ENCODE measurements at places on chromosomes 11 and 22.

GRCh38 chr22:27296091-27296675, 505.4 kb downstream of the MN1 start:
- DNase-seq, result no peak

GRCh38 chr22:19713650-19714311, 522 bp upstream of the SEPTIN5 start:
- DNase-seq, result no peak

DNA sequence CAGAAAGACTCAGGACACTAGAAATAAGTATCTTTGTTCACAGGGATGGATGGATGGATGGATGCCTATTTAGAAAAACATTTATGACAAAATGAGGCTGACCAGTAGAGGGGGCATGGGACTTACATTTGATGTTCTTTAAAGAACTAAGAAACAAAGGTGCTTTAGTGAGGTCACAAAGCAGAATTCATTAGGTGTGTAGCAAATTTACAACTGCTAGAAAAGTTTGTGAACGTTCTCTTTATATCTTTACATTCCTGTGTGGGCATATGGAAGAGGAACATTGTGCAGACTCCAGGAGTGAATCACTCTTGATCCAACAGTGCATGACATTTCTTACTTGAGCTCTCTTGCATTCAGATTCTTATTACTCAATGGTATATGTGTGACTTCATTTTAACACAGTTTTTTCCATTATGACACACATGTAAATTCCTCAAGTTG, 15.8 kb upstream of the SIK2 start:
- peak; percentile 68 for DNase-seq

- DNase-seq, result no peak
These were observed 38.6 kb downstream of the TRMU start for GRCh38 chr22:46373921-46374662.

- no peak for DNase-seq
These were observed 129.2 kb downstream of the CACNA1I start for GRCh38 chr22:39699631-39700360.

DNA sequence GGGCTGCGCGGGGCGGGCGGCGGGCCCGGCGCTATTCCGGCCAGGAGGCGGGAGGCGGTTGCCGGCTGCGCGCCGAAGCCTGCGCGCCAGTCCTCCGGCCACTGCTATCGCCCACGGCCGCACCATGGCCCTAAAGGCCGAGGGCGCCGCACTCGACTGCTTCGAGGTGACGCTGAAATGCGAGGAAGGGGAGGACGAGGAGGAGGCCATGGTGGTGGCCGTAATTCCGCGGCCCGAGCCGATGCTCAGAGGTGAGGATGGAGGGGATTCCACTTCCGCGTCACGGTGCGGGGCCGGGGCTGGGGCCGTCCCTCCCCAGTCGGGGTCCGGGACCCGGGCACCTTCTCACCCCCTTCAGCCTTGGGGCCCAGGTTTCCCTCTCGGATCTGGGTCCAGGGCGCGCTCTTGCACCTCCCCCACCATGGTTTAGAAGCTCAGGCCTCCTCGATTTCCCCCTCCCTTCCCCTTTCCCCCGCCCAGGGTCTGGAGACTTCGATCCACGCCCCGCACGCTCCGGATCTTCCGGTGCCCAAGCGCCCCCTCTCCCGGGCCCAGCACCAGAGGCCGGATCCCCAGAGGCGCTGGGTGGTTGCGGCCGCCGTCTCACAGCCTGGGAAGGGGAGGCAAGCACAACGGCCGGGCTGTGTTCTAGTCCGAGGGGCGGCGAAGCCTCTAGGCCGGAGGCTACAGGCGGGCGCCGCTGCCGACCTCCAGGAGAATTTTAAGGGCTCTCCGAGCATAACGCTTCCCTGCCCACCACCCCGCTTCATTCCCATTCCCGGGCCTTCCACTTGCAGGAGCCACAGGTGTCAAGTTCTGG, 517 bp downstream of the SPINDOC start:
- peak; percentile 47 for DNase-seq

- DNase-seq, result peak; percentile 71
These were observed 9.0 kb upstream of the AGBL2 start for GRCh38 chr11:47724041-47724729.

DNA sequence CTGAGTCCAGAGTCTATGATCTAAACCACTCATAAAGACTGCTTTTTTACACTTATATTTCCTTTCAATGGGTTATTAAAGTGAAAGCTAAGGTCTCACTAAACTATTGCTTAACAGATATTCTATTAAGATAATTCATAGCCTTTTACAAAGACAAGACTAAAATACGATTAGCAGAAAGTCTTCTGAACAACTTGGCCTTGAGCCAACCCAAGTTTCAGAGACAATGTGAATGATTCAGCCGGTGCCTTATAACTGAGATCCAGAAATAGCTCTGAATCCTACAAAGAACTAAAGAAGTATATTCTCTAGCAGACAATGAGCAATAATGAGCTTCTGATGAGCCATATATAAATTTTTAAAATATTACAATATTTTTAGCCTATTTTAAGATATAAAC, 41.5 kb upstream of the CARD18 start:
- DNase-seq, result peak; percentile 87

DNA sequence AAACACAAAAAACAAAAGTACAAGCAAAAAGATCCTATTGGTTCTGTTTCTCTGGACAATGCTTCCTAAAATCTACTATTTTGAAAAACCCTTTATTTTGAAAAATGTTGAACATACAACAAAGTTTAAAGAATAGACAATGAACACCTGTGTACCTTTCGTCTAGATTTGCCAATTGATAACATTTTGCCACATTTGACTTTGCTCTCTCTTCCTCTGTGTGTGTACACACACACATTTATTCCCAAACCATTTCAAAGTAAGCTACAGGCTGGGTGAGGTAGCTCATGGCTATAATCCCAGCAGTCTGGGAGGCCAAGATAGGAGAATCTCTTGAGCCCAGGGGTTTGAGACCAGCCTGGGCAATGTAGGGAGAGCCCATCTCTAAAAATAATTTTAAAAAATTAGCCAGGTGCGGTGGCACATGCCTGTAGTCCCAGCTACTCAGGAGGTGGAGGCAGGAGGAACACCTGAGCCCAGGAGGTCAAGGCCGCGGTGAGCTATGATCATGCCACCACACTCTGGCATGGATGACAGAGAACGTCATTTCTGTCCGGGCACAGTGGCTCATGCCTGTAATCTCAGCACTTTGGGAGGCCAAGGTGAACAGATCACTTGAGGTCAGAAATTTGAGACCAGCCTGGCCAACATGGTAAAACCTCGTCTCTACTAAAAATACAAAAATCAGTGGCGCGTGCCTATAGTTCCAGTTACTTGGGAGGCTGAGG, 5.3 kb upstream of the PSMC3 start:
- DNase-seq, result no peak

DNA sequence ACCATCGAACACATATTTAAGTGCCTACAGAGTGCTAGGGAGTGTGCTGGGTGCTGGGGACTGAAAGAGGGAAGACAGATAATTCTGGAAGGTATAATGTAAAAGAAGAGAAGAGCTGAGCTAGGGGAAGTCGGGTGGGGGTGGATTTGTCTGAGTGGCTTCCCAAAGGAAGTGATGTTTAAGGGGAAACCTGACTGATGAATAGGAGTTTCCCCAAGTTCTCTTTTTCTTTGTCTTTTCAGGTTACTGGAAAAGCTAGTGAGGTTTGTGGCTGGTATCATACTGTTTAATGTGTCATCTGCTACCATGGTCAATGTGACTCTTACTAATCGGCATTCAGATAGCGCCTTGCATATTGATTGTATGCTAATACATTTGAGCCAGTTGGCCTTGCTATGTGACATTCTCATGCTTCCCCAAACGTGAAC, 151.6 kb upstream of the MTMR2 start:
- peak; percentile 85 for DNase-seq

DNA sequence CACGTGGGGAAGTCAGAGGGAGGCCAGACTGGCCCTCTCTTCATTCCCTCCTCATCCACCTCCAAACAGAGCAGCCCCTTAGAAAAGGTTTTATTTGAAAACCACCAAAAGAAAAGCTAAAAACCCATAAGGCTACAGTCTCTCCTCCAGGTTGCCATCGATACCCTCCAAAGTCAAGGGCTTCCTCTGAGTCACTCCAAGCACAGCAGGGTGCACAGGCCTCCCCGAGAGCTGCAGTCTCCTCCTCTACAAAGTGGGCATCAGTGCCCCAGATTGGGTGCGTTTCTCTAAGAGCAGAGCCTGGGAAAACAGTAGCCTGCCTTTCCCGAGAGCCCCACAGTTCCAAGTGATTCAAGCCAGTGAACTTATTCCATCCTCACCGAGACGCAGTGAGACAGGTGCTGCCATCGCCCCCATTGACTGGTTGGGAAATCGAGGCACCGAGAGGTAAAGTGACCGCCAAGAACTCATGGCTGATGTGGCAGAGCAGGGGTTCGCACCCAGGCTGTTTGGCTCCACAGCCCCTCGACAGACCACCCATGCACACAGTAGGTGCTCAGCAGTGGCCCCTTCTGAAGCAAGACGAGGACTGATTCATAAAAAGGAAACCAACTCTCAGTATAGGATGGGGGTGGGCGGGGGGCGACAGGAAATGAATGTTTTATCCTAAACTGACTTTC, 91.7 kb upstream of the SHISAL1 start:
- no peak for DNase-seq

GRCh38 chr22:20606784-20607128, 99.3 kb downstream of the MED15 start:
- DNase-seq, result no peak

DNA sequence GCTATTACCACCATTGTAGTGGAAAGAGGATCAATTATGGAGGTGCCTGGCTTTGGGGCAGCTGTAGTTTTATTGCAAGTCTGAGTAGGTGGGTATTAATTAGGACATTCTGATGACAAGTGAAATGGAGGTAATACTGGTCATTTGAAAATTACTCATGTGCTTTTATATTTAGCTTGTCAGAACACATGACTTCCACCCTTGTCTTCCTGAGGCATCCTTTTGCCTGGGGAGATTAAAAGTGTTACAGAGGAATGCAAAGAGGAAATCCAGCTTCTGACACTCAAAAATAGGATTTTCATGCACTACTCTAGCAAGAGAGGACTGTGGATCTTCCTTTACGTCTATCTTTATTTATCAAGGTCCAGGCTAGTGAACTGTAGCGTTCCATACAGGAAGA, 44.7 kb upstream of the CAPRIN1 start:
- DNase-seq, result no peak

GRCh38 chr11:70511345-70511744, 113.0 kb downstream of the CTTN start:
- DNase-seq, result no peak

- DNase-seq, result peak; percentile 86
These were observed 18.0 kb upstream of the IL17REL start for GRCh38 chr22:50030297-50031188.

DNA sequence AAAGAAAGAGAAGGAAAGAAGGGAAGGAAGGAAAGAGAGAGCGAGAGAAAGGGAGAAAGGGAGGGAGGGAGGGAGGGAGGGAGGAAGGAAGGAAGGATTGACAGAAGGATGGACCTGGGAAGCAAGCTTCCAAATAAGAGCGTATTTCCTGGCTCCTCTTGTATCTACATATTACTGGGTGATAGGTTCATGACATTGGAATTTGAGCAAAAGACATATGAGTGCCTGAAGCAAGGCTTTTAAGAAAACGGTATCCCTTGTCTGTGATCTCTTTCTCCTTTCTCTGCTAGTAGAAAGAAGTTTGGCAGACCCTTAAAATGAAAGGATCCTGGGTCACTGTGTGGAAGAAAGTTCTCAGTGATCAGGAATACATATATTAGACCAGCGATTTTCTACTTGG, 932.2 kb upstream of the CCDC90B start:
- DNase-seq, result no peak

DNA sequence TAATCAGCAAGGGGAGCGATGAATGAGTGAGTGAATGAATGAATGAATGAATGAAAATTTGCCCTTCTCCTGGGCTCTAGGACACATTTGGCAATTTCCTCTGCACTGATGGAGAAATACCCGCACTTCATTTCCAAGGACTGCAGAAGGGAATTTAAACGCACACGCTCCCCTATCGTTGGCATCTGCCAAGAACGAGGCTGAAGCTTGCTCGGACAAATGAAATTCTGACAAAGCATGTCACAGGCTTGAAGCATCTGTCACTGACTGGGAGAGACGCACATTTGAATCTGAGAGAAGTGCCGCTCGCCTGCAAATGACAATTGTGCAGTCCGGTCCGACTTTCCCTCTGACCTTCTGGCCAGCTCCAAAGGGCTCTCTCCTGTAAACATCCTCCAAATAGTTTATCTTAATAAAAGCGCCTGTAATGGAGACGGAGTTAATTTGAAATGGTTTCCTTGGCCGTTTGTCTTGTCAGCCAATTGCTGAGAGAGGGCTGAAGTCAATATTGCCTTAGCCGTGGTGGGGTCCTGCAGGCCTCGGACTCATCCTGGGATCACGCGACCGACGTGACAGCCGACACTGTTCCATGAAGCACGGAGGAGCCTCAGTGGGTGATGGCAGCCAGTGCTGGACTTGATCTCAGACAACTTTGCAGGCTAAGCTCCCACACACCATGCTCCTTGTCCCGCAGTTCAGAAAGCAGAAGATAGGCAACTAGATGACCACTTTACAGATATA, 260.7 kb downstream of the MN1 start:
- DNase-seq, result no peak

- DNase-seq, result peak; percentile 29
These were observed 10.5 kb upstream of the RPS19BP1 start for GRCh38 chr22:39543095-39543494.

DNA sequence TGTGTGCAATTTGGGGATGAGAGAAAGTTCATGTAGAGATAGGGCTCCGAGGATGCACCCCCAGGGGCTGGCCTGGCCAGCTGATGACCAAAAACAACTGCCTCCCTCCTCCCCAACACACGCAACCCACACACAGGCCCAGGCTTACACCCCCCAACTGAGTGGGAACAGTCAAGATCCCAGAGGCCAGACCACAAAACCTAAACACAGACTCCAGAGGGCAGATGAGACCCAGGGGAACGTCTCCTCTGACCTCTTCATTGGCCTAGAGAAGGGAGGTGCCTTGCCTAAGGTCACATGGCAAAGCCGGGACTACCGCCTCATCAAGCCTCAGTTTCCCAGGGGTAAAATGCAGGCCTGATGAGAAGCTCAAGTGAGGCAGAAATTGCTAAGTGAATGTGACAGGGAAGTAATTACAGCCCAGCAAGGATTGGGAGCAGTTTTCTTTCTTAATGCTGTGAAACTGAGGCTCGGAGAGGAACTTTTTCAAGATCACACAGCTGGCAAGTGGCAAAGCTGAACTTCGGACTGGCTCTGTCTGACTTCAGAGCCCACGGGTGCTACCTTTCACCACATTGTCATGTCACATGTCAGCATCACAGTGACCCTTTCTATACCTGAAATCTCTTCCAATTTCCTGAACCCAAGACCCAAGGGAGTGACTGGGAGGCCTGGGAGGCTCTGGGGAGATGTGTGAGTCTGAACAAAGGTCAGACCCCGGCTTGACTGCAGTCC, 69.9 kb upstream of the WNT11 start:
- no peak for DNase-seq

Data from suppressor macrophage treated with lipopolysaccharide for 4 hours (primary cell).